ENCODE measurements at places on chromosomes 6 and 20.

DNA sequence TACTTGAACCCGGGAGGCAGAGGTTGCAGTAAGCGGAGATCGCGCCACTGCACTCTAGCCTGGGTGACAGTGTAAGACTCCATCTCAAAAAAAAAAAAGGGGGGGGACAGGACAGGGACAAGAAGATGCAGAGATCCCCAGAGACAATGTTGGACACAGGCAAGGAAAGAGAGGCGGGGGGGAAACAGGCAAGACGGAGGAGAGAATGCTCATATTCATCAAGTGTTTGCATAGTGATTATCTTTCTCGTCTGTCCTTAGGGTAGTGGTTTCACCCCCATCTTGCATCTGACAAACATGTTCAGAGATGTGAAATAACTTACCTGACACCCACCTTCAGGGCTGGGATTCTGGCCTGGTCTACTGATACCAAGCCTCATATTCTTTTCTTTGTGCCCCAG is 29.0 kb downstream of the CHMP4B start:
- DNase-seq, result no peak

GRCh38 chr6:163243083-163243482 is 171.4 kb upstream of the QKI start:
- no peak for DNase-seq

DNA sequence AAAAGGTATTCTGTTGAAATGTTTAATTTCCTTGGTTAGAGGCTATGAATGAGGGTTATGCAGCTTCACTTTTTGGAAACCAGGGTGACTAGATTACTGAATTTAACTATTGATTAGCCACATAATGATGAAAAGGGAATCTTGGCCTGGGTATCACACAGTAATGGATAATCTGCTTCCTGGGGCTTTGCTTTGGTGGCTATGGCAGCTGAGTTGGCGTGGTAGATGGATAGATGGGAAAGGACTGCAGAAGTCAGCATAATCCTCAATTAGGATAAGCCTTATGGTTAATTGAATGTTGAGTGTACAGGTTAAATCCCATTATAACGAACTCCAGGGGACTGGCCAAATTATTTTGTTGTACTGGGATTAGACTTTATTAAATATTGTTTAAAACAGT is 5.2 kb downstream of the NCOA3 start:
- no peak for DNase-seq

DNA sequence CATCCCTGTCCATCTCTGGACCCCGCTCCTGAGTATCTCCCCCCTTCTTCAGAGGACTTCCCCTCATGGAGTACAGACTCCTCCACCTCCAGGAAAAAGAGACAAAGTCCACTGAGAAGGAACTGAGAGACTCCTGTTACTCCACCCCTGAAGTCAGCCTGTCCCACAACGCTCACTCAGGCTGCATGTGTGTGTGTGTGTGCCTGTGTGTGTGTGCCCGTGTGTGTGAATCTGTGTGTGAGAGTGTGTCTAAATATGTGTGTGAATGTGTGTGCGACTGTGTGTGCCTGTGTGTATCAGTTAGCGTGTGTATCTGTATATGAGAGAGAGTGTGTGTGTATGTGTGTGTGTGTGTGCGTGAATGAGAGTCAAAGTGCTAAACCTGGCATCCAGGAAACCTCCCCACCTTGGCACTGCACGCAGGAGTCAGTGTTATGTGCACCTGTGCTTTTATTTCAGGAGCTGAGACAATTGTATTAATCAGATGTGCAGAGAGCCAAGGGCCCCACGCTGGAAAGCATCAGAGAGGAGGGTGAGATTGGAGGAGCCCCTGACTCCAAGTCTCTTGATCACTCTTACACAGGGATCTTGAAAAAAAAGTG is 39.0 kb downstream of the HLA-A start:
- no peak for DNase-seq
